Cardiac fibroblast (primary cell): ENCODE measurements at places on chromosomes 7 and 10.

DNA sequence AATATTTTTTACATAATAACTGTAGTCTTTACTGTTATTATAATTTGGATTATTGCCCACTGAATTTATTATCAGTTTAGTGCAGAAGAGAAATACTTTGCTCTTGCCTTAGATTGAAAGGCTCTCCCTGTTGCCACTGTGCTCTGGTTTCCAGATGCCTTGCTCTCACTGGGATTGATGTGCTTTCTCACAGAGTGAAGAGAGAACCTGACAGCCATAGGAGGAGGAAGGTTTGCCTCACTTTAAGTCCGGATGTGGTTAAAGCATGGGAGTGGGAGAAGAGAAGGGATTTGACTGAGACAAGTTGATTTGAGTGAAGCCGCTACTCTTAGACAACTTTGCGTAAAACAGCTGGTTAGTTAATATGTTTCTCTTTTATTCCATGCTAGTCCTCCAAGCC is 68.2 kb upstream of the RPA3 start:
- DNase-seq, result no peak

GRCh38 chr10:49540056-49540797 is 1.3 kb upstream of the ERCC6 start:
- no peak for DNase-seq

DNA sequence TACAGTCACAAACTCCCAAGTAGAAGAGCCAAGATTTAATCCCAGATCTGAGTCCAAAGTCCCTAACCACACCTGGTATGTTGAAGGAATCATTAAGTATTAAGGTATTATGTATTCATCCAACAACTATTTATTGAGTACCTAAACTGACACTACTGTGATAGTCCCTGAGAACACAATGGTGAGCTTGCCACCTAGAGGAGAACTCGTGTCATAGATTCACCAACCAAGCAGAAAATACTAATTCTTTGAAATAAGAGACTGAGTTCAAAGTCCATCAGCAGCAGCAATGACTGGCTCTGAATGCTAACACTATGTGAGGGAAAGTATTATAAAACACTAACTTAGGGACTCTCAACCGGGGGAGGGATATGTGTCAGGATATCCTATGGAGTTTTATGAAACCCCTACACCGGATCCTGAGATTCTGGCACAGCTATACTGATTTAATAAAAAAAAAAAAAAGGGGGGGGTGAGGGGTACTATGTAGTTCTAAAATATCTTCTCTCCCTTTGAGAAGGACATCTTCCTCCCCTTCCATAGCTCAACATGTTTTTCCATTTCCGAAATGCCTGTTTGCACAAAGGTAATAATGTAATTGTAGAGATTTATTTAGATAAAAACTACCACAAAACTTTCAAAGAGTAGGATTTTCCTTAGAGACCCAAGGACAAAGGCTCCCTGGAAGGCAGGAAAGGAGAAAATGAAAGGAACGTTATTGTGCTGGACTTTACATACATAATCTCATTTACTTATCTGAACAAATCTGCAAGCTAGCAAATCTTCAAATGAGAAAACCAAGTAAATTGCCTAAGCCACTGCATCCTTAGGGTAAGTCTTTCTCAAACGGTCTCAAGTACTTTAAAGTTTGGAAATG is 1.6 kb downstream of the NCOA4 start:
- peak; percentile 80 for DNase-seq

GRCh38 chr7:21300692-21301091 is 127.2 kb upstream of the SP4 start:
- no peak for DNase-seq
